ENCODE measurements at places on chromosomes 5 and 9. TPM values are rescaled to one million over a fixed set of nuclear protein-coding genes. Genes with fewer than 3 reads are reported as not detected.

GRCh38 chr9:121503444-121503843 is 3.8 kb upstream of the GGTA1 start:
- no peak overlapping the region for H3K4me3 ChIP-seq
- H3K36me3 ChIP-seq, result no peaks in the 10 kb centered on the region
- H3K27ac ChIP-seq, result no peak overlapping the region

GRCh38 chr5:35182910-35183535 is 47.3 kb downstream of the PRLR start:
- H3K4me1 ChIP-seq, result no peaks in the 10 kb centered on the region
- H3K27me3 ChIP-seq, result no peaks in the 10 kb centered on the region
- no peak overlapping the region for H3K4me3 ChIP-seq
- DNase-seq, result no peak
- H3K36me3 ChIP-seq, result no peaks in the 10 kb centered on the region
- no peak overlapping the region for H3K27ac ChIP-seq

GRCh38 chr5:139396691-139397090 is 1.8 kb upstream of the PROB1 start:
- no peaks in the 10 kb centered on the region for H3K27me3 ChIP-seq
- no peak for DNase-seq
- peaks cover 21% of the 10 kb centered on the region for H3K4me1 ChIP-seq
- no peaks in the 10 kb centered on the region for H3K36me3 ChIP-seq
- H3K27ac ChIP-seq, result no peak overlapping the region

DNA sequence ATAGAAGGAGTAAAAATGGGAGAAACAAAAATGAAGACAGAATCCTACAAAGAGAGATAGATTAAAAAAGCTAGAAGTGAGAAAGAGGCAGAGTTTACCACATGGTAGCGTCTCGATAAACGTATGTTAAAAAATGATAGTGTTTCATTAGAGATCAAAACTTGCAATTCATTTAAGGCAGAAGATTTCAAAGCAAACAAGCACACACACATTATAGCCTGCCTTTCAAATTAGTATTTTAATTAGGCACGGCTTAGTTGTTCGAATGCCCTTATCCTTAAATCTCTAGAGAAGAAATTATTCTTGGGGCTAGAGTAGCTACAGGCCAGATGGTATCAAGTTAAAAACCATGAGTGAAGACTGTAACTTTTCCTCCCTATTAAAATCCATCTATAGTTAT is 6.0 kb downstream of the STOM start:
- H3K27me3 ChIP-seq, result no peaks in the 10 kb centered on the region
- H3K4me1 ChIP-seq, result peaks cover 4% of the 10 kb centered on the region
- no peak overlapping the region for H3K4me3 ChIP-seq
- H3K36me3 ChIP-seq, result no peaks in the 10 kb centered on the region
- no peak for DNase-seq
- peak overlapping the region; percentile 74 for H3K27ac ChIP-seq

DNA sequence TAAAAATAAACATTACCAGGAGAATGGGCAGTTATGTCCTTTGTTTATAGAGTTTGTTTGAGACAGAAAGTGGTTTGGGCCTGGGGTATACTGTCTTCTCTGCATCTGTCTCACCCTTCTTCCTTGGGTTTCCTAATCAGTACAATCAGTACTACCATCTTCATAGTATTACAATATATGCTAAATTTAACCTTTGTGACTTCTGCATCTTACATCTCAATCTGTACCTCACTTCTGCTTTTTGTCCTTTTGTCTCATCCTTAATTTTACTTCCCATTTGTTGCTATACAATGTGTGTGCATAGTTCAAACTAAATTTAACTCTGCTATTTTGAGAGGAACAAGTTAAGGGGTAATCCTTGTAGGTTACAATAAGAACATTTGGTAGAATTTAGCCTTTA is 19.6 kb downstream of the FBXO38 start:
- H3K36me3 ChIP-seq, result no peaks in the 10 kb centered on the region
- no peak overlapping the region for H3K27ac ChIP-seq
- H3K27me3 ChIP-seq, result no peaks in the 10 kb centered on the region

DNA sequence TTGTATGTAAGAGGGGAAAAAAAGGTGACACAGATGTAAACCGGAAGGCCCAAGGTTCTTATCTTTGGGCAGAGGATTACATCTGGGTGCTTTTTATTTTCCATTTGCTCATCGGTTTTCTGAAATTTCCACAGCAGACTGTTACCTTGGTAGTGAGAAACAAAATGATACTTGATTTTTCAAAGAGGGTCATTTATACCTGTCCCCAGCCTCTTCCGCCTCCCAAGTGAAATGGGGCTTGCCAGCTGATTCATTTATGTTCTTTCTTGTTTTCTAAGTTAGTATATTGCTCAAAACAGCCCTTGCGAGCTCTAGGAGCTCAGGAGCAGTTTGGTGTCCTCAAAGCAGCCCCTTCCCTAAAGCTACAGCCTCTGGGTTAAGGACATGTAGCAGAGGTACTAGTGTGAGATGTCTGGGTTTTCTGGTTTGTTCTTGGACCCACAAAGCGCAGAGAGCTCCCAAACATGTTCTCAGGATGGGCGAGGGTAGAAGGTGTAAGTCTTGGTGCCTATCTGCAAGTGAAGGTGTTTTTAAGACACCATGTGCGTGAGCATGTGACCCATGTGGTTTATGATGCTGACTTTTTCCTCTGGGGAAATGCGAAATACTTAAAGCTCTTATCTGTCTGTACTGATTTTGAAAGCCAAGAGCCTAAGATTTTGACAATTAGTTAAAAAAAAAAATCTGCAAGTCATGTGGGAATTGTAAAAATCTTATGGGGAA is 38.3 kb downstream of the DAPK1 start:
- H3K4me1 ChIP-seq, result no peaks in the 10 kb centered on the region
- no peaks in the 10 kb centered on the region for H3K36me3 ChIP-seq
- no peaks in the 10 kb centered on the region for H3K27me3 ChIP-seq
- no peak overlapping the region for H3K27ac ChIP-seq
- no peak overlapping the region for H3K4me3 ChIP-seq

- no peak overlapping the region for H3K27ac ChIP-seq
- no peaks in the 10 kb centered on the region for H3K36me3 ChIP-seq
Measured at GRCh38 chr9:78252616-78253015, 16.7 kb downstream of the CEP78 start.

DNA sequence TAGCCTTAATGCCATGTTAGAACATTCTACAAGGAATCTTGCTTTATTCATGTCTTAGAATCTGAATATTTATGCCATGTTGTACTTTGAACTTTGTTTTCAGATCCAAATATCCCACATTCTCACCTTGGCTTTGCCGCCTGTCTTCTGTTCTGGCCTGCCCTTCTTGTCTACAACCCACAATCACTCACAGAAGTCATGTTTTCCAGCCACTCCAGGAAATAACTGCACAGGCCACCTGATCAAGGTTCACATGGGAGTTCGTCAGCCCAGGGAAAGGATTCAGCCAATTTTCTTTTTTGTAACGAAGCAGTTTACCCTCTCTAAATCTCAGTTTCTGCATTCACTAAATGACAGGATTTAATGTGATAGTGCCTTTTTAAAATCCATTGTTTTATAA is 70.5 kb downstream of the JAKMIP2 start:
- H3K4me3 ChIP-seq, result no peak overlapping the region
- H3K27me3 ChIP-seq, result no peaks in the 10 kb centered on the region
- no peak overlapping the region for H3K27ac ChIP-seq
- H3K4me1 ChIP-seq, result no peaks in the 10 kb centered on the region

GRCh38 chr5:121987685-121988073 is 25.9 kb downstream of the SRFBP1 start:
- no peaks in the 10 kb centered on the region for H3K36me3 ChIP-seq
- no peaks in the 10 kb centered on the region for H3K4me1 ChIP-seq
- H3K27me3 ChIP-seq, result no peaks in the 10 kb centered on the region
- no peak overlapping the region for H3K27ac ChIP-seq
- no peak overlapping the region for H3K4me3 ChIP-seq

DNA sequence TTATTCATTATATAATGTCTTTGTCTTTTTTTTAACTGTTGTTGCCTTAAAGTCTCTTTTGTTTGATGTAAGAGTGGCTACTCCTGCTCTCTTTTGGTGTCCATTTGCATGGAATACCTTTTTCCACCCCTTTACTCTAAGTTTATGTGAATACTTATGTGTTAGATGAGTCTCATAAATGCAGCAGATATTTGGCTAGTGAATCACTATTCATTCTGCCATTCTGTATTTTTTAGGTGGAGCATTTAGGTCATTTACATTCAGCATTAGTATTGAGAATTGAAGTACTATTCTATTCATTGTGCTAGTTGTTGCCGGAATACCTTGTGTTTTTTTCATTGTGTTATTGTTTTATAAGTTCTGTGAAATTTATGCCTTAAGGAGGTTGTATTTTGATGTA is 317.1 kb downstream of the ANXA1 start:
- H3K4me1 ChIP-seq, result no peaks in the 10 kb centered on the region
- H3K4me3 ChIP-seq, result no peak overlapping the region
- H3K36me3 ChIP-seq, result no peaks in the 10 kb centered on the region
- DNase-seq, result no peak

- H3K4me3 ChIP-seq, result peak overlapping the region; percentile 86
- H3K27me3 ChIP-seq, result no peaks in the 10 kb centered on the region
- H3K36me3 ChIP-seq, result no peaks in the 10 kb centered on the region
- no peaks in the 10 kb centered on the region for H3K4me1 ChIP-seq
Measured at GRCh38 chr5:78985725-78986223, 664 bp upstream of the ARSB start.

DNA sequence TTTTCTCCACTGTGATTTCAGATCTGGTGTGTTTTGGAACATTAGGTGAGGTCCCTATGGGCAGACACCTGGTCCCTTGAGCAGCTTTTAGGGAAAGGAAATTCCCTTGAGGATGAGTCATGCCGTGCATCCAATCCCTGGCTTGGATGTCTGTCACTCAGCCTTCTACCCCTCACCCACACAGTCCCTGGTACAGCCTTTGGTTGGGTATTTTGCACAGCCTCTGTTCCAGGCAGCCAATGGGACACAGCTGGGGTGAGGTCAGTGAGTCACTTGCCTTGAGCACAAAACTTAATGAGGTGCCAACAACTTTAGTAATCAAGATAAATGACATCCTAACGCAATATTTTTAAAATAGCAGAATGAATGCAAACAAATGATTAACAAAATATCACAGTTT is 22.7 kb upstream of the SVEP1 start:
- H3K27me3 ChIP-seq, result no peaks in the 10 kb centered on the region
- no peak overlapping the region for H3K27ac ChIP-seq
- H3K36me3 ChIP-seq, result no peaks in the 10 kb centered on the region
- no peak overlapping the region for H3K4me3 ChIP-seq

DNA sequence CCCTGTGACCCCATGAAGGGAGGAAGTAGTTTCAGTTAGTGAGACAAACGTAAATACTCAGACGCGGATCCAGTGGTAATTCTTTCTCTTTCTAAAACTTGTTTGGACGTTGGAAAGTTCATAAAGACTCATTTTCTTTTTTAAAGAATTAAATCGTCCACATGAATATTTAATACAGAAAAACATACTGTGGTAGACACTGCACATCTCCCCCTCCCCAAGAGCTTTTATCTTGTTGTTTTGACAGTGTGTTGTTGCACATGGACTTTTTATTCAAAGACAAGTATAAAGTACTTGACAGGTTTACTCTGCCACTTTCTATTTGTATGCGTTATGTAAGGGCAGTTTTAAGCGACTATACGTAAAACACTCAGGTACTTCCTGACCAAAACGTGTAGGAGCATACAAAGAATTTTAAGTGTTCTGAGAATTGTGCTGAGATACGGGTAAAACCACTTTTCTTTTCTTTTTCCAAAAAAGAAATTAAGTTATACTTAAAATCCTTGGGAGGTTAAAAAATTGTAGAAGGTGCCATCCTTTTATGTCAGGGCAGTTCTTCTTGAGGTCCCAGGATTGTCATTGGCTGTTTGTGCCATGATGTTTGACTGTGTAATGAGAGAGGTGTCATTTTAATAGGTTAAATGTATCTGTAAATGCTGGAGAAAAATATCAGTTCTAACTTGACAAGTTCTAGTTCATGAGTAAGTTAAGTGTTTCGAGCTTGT is 1.3 kb downstream of the NIPBL start:
- H3K36me3 ChIP-seq, result no peaks in the 10 kb centered on the region
- no peaks in the 10 kb centered on the region for H3K4me1 ChIP-seq
- H3K27ac ChIP-seq, result peak overlapping the region; percentile 98
- no peaks in the 10 kb centered on the region for H3K27me3 ChIP-seq
- peak overlapping the region; percentile 86 for H3K4me3 ChIP-seq
- DNase-seq, result no peak

DNA sequence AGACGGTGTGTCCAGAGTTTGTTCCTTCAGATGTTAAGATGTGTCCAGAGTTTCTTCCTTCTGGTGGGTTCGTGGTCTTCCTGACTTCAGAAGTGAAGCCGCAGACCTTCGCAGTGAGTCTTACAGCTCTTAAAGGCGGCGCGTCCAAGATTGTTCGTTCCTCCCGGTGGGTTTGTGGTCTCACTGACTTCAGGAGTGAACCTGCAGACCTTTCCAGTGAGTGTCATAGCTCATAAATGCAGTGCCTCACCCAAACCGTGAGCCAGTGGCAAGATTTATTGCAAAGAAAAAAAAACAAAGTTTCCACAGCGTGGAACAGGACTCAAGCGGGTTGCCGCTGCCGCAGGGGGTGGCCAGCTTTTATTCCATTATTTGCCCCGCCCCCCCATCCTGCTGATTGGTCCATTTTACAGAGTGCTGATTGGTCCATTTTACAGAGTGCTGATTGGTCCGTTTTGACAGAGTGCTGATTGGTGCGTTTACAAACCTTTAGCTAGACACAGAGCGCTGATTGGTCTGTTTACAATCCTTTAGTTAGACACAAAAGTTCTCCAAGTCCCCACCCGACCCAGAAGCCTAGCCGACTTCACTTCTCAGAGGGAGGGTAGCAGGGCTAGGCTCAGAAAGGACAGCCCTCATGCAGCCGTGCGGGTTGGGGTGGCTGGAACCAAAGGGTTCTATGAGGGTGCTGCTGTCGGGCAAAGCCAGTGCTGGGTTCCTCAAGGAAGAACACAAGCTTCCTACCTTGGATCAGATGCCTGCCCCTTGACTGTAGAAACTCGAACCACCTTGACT is 9.1 kb upstream of the RNF130 start:
- peaks cover 6% of the 10 kb centered on the region for H3K4me1 ChIP-seq
- H3K27me3 ChIP-seq, result no peaks in the 10 kb centered on the region
- H3K27ac ChIP-seq, result no peak overlapping the region
- no peak for DNase-seq

DNA sequence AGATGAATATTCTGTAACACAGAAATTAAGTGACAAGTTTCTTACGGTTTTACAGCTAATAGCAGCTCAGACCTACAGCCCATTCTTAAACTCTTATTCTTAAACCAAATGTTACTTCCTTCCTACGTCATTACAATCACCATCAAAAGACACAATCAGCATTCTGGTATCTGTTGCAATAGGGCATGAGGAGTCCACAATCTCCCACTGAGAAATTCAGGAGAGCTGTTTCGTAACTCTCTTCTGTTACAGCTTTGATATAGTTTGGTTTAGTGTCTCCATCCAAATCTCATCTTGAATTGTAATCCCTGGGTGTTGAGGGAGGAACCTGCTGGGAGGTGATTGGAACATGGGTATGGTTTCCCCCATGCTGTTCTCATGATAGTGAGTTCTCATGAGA is 163.4 kb downstream of the GAS1 start:
- H3K27me3 ChIP-seq, result no peaks in the 10 kb centered on the region
- no peak overlapping the region for H3K27ac ChIP-seq
- H3K4me3 ChIP-seq, result no peak overlapping the region
- no peak for DNase-seq

INSYN2B gene
- total RNA-seq, result 8.4 TPM

PCDHGC5 gene
- total RNA-seq, result 2.7 TPM

TCF7 gene
- total RNA-seq, result 8.1 TPM

EIF4E1B gene
- 1.6 TPM for total RNA-seq

GLRA1 gene
- total RNA-seq, result not detected

SPAG8 gene
- 0.68 TPM for total RNA-seq

MYORG gene
- total RNA-seq, result 3.4 TPM

LAMC3 gene
- total RNA-seq, result 156 TPM

Data from prostate gland (tissue), 2 donors.